Sigmoid colon (tissue), 7 donors: ENCODE measurements at places on chromosomes 7 and 10. TPM values are rescaled to one million over a fixed set of nuclear protein-coding genes. Genes with fewer than 3 reads are reported as not detected.
A peak's percentile ranks its signal among the peaks of the same experiment; 100 is the strongest.

DNA sequence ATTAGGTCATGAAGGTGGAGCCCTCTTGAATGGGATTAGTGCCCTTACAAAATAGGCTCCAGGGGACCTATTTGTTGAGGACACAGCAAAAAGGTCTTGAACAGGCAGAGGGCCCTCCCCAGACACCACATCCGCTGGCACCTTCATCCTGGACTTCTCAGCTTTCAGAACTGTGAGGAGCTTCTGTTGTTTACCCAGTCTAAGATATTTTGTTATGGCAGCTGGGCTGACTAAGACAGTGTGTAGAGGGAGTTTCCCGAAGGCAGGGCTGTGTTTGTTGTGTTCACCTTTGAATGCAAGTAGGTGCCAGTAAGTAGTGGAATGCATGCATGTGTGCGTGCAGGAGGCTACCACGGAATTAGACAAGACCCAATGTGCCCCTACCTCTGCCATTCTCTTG, 106.7 kb downstream of the PTPRE start:
- DNase-seq: peak; percentile 15

DNA sequence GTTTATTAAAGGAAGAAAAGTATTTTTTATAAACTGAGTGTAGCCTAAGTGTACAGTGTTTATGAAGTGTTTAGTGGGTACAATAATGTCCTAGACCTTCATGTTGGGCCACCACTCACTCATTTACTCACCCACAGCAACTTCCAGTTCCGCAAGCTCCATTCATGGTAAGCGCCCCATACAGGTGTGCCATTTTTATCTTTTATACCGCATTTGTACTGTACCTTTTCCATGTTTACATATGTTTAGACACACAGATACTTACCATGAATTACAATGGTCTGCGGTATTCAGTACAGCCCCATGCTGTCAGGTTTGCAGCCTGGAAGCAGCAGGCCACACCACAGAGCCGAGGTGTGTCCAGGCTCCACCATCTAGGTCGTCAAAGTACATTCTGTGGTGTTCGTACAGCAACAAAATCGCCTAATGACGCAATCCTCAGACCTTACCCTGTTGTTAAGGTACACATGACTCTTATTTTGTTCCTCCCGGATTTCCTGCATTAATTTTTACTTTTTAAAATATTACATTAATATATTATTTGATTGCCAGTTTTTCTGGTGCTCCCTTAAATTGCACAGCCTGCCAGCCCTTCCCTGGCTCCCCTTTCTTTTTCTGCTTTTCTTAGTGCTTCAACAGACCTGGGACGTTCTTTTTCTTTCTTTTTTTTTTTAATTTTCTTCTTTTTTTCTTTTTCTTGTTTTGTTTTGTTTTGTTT, 881 bp upstream of the SSBP1 start:
- DNase-seq: no peak

DNA sequence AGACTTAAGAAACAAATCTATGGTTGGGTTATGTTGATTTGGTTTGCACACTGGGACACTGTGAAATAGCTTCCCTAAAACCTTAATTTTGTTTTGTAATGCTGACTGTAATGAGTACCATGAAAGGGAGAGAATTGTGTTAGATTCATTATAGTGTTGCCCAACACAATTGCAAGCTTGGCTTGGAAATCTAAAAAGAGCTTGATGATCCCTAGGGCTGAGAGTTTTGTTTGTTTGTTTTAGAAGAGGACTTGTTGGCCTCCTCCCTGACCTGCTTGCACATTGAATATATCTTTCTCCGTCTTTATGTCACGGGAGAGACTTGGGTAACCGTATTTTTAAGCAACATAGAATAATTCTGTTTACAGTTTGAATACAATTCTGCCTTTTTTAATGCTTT, 410.1 kb downstream of the ARL4A start:
- DNase-seq: no peak

DNA sequence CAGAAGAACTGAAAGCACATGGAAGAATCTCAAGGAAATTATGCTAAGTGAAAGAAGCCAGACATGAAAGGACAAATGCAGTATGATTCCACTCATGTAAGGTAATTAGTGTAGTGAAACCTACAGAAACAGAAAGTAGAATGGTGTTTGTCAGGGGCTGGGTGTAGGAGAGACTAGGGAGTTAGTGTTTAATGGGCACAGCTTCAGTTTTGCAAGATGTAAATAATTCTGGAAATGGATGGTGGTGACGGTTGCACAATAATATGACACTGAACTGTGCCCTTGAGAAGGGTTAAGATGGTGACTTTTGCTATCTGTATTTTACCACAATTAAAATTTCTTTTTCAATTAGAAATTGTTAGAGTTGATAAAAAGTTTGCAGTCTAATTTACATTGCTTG, 157.3 kb upstream of the ADCY1 start:
- no peak for DNase-seq

C10orf53 gene
- total RNA-seq: not detected
